ENCODE measurements at places on chromosomes 13 and 19.

- no peak for DNase-seq
These were observed 11.3 kb downstream of the LCP1 start for GRCh38 chr13:46170687-46171086.

DNA sequence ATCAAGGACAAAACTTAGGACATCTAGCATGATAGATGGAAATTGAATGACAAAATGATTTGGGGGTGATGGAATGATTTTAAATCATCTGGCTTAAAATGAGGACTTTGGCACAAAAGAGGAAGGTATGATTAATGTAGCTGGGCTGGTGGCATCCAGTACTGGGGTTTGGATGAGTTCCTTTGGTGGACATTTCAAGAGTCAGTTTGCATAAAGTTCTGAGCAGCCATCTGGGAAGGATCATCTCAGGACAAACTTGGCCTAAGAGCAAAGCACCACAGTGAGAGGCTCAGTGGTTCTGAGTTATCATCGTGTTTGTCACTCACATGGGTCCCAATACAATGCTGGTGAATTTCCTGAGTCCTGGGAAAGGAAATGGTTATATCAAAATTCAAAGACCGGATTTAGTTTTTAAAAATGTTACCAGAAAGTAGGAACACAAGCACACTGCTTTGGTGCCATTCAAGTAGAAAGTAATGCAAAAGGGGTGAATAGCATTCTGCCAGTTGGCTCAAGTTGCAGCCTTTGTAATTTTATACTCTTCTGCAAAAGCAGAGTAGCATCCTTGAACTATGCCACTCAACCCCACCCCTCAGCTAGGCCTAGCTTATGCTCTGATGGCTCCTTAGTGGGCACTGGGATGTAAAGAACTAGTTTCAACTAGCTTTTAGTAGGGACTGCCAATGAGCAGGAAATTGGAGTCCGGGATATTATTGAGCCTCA lies 219.0 kb downstream of the COG6 start:
- DNase-seq = no peak

DNA sequence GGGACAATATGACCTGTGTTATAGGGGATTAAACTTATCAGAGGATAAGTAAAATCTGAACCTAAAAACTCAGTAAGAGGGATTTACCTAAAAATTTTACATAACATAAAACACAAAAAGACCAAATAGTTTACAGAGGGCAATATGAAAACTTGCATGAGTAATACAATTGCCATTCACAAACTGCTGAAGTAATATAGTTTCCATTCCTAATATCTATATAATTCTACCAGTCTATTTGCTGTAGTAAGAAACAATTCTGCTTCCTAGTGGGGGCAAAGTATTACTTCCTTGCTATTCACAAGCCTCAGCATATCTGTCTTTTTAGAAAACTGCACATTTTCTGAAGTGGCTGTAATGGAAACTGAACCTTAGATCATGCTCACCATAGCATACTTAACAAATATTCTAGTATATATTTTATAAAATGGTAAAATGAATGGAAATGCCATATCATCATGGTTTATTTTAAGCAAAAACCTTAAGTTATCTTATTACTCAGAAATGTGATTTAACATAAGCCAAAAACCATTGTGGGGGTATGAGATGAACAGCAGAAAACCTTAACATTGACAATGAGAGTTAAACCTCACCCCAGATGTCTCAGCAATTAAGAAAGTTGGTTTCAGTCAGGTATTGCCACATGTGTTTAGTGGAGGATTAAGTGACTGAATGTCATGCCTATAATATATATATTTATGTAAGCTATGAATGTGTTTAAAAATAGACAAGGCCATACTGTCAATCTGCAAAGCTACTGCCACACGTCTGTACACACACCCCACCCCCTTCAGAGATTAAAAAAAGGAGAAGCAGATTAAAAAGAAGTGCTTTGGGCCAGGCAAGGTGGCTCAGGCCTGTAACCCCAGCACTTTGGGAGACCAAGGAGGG lies 136.8 kb downstream of the MIPEP start:
- DNase-seq = no peak

GRCh38 chr13:51612867-51613266 lies 28.6 kb downstream of the WDFY2 start:
- DNase-seq = no peak

DNA sequence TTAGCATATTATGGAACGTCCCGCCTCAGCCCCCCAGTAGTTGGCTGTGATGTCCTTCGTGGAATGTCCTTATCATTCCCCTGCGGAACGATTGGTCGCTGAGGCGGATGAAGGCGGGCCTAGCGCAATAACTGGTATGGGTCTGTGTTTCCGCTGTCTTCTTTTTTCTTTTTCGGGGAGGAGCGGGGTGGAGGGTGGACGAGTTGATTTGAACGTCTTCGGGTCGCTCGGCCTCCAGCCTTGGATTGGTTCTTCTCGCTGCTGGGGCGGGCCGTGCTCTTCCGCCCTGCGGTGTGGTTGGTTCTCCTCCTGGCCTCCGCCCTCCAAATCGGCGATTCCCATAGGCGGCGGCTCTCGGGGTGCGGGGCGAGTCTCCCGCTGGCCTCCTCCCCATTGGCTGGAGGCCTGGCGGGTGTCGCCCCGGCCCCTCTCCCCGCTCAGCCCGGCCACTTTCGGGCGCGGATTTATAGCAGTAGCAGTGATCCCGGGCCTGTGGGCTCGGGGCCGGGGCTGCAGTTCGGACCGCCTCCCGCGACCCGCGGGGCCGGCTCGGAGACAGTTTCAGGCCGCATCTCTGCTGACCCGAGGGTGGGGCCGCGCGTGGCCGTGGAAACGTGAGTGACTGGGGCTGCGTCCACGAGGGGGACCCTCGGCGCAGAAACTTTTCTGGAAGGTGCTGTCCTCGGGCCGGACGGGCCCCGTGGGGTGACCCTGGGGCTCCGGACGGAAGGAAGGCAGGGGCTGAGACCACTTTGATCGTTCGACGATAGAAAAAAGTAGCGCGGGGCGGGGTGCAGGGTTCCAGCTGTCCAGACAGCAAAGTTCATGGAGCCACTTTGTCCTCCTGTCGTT lies 2.1 kb downstream of the ING1 start:
- DNase-seq = peak; percentile 99

DNA sequence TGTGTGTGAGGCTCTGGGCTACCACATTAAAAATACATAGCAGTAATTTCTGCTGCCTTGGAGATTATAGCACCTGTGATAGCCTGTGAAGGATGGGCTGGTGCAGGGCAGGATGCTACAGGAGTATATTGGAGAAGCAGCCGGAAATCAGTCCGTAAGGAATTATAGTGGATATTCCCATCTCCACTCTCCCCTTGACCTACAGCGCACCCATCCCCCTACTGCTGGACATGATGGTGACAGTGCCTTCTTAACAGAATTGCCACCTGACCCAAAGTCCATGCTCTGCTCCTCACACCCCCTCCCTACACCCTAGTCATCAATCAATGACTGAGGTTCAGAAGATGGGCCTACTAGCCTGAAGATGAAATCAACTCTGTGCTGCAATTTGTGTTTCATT lies 376.0 kb downstream of the GPC5 start:
- no peak for DNase-seq

DNA sequence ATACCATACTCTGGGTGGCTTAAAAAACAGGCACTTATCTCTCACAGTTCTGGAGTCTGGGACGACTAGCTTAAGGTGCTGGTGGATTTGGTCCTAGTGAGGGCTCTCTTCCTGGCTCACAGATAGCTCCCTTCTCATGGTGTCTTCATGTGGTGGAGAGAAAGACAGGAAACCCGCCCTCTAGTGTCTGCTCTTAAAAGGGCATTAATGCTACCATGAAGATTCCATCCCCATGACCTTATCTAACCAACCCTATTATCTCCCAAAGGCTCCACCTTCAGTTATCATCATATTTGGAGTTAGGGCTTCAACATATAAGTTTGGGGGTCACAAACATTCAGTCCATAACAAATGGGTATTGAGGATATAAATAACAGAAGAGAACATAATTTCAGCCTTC lies 139.4 kb downstream of the HS6ST3 start:
- DNase-seq = peak; percentile 2

DNA sequence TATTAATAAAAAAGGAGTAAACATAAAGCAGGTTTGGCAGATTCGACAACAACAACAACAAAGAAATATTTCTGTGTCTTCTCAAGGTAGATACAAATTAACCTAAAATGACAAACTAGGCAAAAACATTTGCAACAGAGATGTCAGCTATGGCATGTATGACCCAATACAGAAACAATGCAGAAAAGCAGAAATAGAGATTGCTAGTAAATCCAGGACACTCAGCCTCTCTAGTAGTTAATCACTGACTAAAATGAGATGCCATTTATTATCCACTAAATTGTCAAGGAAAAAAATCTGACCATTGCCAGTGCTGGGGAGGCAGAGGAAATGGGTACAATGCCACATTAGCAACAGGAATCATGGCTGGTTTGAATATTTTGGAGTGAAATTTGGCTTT lies 250.5 kb downstream of the TEX29 start:
- DNase-seq = no peak

DNA sequence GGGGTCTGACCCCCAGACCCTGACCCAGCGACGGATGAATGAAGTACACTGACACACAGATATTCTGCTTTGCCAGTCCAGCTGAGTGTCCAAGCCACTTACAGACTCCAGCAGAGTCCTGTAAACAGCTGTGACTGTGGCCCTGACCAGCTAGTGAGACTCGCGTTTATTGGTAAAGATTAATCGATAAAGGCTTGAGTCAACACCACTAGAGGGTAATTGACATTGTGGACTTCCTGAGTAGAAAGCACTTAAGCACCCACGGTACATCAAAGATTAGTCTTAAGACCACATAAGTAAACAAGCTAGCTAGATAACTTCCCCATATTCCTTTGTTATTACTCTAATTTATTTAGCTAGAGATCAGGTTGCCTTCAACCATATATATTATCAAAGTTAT lies 146.0 kb downstream of the OXGR1 start:
- DNase-seq = no peak

DNA sequence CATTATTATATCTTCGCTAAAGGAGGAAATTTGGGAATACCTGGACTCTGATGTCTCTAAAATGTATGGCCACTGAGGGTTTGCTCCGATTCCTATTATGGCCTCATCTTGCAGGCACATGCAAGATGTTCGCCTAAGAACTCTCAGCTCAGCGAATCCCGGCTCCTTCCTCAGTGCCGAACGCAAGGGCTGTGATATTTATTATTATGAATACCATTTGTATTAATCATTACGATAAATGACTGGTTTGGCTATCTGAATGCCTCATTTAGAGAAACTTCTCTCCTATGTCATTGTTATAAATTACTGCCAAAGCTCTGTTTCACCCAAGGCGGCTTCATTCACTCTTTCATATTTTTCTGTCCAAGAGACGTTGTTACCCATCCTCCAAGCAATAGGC lies 369.7 kb upstream of the TSHZ3 start:
- no peak for DNase-seq

DNA sequence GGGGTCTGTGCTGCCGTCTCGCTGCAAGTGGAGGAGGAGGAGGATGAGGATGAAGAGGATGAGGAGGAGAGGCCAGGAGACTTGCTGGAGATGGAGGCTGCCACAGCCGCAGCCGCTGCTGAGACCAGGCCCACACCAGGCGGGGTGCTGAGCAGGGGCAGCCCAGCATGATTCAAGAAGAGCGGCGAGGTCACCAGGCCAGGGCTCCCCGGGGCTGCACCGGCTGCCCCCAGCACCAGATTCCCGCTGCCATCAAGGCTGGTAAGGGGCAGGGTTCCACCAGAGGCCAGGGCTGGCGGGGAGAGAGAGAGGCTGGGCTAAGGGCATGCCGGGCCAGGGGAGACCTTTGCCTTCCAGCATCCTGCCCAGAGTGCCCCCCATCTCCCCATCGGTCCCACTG lies 15.3 kb downstream of the ZNF574 start:
- no peak for DNase-seq

GRCh38 chr19:19115954-19116353 lies 22.3 kb downstream of the TMEM161A start:
- no peak for DNase-seq

- DNase-seq = no peak
These were observed 5.9 kb downstream of the EFNB2 start for GRCh38 chr13:106529415-106530170.

GRCh38 chr13:31878955-31879354 lies 139.6 kb downstream of the RXFP2 start:
- DNase-seq = no peak

DNA sequence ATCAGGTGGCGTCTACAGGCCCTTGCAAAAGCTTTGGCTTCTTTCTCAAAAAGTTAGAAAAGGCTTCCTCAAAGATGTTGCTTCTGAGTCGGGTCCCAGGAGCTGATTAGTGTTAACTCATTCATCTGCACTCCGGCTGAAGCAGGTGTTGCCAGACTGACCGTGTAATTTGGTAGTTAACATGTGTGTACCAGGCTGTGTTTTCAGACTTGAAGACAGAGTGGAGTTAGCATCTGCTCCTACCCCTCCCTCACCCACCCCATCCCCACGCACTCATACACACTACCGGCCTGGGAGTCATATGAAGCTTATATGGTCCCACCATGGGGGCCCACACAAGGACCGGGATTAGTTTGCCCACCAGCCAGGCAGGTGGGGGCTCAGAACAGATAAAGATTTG lies 111.5 kb downstream of the DNAJC15 start:
- DNase-seq = peak; percentile 35

DNA sequence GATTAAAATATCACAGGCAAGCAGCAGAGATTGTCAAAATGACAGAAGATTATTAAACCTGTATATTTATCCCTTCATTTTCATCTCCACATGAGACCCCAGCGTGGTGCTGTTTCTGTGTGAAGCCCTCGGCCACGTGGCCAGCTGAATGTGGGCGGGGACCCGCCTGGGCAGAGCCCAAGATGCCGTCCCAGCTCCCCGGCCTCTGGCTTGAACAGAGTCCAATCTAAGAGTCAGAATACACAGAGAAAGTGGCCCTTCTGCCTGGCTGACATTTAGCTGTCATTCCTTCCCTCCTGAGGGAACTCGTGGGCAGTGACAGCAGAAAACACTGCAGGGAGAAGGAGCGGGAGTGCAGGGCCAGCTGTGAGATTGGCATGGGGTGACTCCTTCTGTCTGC lies 34.9 kb upstream of the UQCRFS1 start:
- DNase-seq = no peak

GRCh38 chr19:15675560-15675959 lies 2.7 kb downstream of the CYP4F12 start:
- DNase-seq = no peak

DNA sequence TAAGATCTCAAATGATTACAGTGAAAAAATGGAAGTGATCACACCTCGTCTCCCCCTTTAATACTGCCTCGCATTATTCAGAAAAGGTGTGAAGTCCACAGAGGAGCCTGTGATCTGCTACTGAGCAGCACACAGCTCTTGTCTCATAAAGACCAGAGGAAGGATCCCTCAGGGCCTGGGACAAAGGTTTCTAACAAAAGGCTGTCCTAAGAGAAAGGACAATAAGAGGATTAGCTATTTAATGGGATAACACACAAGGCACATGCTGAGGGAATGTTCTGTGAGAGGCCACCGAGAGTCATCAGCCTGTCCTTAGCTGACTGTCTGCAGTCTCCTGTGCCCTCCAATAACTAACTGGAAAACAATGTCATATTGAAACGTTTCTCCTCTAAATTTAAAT lies 26.7 kb downstream of the EBPL start:
- DNase-seq = no peak

Data from NCI-H1694 treated with DMSO at 0.1 percent for 48 hours (cell line).